Upper lobe of right lung (tissue), 1 donor: ENCODE measurements at places on chromosomes 16 and 17. TPM values are rescaled to one million over a fixed set of nuclear protein-coding genes. Genes with fewer than 3 reads are reported as not detected.

GRCh38 chr16:88770461-88771293, 14.3 kb downstream of the PIEZO1 start:
- peak; percentile 90 for DNase-seq

- DNase-seq, result no peak
Observed at GRCh38 chr16:51553314-51553713, 402.2 kb upstream of the SALL1 start.

- no peak for DNase-seq
Observed at GRCh38 chr16:58001781-58002415, 691 bp downstream of the USB1 start.

NF1 gene
- total RNA-seq, result 61.6 TPM

KCNH6 gene
- not detected for total RNA-seq

CCDC200 gene
- total RNA-seq, result not detected

C16orf96 gene
- 0.32 TPM for total RNA-seq

CCDC78 gene
- 0.78 TPM for total RNA-seq
